Right hindlimb (tissue), 1 donor: ENCODE measurements at places on chromosomes 6 and 20.
A peak's percentile ranks its signal among the peaks of the same experiment; 100 is the strongest.

DNA sequence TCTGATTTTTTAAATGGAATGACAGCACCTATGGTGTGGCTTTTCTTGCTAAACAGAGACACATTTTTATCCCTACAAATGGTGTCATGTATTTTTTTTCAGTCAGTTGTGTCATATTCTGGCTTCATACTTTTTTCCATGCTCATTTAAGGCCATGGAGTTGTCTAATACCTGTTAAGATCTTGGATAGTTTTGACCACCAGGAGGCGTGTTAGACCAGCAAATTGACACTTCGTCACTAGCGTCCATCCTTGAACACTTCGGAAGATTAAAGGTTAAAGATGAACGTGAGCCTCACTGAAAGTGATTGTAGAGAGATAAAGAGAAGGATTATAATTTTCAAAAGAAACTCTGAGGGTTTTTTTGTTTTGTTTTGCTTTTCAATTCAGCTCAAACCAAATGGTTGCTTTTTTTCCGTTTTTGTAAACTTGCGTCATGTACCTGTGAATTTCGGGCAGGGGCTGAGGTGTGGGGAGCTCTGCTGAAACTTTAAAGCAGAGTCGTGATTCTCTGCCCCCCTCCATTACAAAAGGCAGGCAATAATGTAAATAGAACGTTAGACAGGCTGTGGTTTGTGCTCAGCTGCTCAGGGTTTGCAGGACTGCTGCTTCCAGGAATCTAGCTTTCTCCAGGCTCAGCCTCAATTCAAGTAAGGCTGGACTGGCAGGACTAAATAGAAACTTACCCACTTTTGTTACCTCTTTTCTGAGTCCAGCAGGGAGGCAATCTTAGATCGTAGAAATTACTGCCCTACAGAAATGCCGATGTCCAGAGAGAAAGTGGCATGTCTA, 245.1 kb downstream of the FOXA2 start:
- peak; percentile 44 for DNase-seq

GRCh38 chr6:127864701-127865100, 36.2 kb downstream of the THEMIS start:
- DNase-seq, result no peak

GRCh38 chr20:56445540-56445939, 22.9 kb upstream of the RTF2 start:
- no peak for DNase-seq

- DNase-seq, result no peak
These were observed 40.9 kb downstream of the RNF182 start for GRCh38 chr6:13965582-13966127.

DNA sequence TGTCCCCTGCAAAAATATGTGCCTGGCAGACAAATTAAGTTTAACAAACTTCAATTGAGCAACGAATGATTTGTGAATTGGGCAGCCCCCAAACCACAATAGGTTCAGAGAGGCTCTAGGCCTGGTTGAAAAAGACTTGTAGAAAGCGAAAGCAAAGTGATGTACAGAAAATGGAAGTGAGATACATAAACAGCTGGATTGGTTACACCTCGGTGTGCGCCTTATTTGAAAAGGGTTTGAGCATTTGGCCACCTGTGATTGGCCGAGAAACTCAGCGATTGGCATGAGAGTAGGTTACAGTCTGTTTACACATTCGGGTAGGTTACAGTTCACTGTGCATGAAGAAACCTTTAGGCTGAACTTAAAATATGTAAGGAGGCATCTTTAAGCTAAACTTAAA, 136.9 kb downstream of the CD83 start:
- DNase-seq, result no peak

DNA sequence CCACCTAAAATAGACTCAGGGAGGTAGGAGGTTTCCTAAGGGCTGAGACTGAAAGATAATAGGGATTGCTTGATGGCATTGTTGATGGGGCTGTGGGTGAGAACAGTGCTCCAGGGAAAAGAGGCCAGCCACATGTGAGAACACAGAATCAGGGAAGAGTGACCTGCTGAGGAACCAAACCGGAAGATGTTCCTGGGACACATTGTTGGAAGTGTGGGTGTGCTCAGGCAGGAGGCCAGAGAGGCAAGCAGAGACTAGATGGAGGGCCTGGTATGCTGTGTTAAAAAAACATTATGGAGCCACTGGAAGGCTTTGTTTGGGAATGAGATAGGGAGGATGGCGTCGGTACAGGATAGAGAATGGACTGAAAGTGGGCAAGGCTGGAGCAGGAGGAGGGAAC, 23.3 kb downstream of the RNF144B start:
- no peak for DNase-seq

DNA sequence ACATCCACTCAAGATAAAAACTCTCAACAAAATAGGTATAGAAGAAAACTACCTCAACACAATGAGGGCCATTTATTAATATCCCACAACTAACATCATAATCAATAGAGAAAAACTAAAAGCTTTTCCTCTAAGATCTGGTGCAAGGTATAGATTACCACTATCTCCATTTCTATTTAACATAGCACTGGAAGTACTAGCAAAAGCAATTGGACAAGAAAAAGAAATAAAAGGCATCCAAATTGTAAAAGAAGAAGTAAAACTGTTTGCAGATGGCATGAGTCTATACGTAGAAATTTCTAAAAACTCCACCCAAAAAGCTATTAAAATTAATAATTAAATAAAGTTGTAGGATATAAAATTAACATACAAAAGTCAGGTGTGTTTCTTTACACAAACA, 230.8 kb upstream of the PRSS16 start:
- no peak for DNase-seq

GRCh38 chr6:169415179-169415578, 161.5 kb upstream of the THBS2 start:
- no peak for DNase-seq

DNA sequence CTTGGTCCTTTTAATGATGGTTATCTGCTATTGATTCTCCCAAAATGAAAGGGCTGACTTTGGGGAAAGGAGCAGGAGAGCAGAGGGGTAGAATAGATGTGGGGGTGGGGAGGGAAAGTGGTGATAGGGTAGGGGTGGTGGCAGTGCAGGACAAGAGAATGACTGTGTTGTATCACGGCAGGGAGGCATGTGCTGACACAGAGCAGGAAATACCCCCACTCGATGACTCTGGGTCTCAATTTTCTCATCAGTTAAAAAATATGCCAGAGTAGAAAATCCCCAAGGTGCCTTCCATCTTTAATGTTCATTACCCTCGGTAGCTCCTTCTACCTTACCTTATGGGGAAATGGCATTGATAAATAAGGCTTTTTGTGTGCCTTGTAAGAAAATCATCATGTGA, 79.0 kb upstream of the ATXN1 start:
- DNase-seq, result no peak

DNA sequence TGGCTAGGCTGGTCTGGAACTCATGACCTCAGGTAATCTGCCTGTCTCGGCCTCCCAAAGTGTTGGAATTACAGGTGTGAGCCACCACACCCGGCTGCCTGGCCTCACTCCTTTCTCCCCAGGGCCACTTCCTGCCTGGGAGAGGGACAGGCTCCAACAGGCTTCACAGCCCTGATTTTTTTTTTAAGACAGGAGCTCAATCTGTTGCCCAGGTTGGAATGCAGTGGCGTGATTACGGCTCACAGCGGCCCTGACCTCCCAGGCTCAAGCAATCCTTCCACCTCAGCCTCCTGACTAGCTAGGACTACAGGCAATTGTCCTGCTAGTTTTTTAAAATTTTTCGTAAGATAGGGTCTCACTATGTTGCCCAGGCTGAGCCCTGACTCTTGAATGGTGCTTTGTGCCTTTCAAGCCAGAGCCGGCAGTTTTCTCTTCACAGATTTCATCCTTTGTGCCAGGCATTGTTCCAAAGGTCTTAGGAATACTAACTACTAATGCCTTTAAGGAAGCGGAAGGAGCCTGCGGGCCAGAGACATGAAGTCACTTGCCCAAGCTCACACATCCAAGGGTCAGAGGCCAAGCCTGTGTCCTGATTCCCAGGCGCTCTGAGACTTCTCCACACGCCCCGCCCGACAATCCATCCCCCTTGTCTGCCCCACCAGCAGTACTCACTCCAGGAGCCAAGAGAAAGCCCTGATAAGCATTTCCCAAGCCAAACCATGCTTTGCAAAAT, 19.2 kb downstream of the CAPN11 start:
- no peak for DNase-seq

GRCh38 chr6:29559524-29560287, at the start of gene UBD:
Gene UBD, minus strand, starts transcription at chr6:29559732. Its CDS starts 31 bp downstream, at chr6:29559701.
- DNase-seq, result no peak

DNA sequence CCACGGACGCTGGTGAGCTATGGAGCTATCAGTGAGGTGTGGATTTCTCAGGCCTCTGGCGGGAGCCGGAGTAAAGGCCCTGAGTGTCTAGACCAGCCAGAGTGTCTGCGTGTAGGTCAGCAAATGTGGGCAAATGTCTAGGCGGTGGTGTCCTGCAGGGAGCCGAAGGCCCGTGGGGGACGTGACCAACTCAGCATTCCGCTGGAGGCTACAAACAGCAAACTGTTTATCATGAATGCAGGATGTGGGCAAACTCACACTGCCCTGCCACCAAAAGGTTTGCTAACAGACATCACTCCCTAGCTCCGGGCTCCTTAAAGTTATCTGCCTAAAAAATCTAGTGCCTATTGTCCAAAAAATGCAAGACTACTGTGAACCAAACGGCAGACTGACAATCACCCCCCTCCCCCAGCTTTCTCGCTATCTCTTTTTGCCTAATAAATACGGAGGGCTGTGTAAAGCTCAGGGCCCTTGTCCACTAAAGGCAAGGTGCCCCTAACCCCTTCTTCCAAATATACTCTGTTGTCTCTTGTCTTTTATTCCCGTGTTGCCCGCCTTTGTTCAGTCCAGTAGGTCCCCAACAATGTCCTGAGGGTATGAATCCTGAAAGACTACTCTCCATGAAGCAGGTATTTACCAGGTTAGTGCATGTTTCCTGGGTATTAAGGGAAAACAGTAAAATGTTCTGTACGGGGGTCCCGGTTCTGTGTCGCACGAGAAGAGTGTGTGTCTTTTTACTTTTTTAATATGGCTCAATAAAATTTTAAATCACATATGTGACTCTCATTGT, 29.0 kb upstream of the AFDN start:
- DNase-seq, result no peak

DNA sequence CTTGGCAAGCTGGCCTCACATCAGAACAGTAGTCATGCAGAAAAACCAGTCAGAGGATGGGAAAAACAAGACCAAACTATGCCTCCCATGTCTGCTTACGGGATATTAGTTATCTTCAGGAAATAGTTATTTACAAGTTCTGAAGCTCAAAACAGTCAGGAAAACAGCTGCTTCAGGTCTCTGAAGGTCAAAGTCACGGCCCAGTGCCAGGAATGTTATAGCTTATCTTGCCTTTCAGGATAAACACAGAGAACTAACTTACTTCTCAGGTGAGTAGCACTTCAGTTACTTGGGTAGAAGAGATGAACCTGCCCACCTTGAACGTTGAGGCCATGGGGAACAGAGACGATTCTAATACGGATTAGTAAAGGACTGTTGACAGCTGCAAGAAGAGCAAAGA, 310.7 kb downstream of the KIF16B start:
- no peak for DNase-seq

GRCh38 chr20:58839474-58839874, 11.2 kb downstream of the GNAS-AS1 start:
- DNase-seq, result peak; percentile 82

DNA sequence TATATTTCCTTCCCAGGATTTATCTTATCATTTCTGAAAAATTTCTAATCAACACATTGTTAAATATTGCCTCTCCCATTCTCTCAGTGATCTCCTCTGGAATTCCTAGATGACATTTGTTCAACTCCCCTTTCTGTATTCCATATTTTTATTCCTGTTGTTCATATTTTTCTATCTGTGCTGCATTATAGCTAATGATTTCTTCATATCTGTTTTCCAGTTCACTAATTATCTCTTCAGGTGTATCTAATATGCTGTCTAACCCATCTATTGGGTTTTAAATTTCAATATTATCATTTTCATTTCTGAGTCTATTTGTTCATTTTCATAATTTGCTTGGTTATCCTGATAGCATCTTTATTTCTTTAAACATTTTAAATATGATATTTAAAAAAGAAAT, 141.9 kb downstream of the GRM4 start:
- no peak for DNase-seq

DNA sequence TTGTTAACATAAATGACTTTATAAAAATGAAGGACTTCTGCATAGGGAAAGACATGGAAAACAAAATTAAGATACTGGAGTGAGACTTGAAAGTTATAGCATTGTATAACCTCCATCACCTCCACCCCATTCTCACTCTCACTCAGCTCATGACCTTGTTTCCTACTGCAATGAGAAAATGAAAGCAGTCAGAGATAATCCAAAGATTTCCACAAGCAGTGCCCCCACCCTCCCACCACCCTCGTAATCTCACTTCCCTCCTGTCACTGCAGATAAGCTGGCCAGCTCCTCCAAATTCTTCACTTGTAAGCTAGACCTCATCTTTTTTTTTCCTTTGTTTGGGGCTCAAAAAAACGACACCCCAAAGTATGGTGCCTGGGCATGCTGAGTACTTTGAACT, 52.9 kb upstream of the PROKR2 start:
- no peak for DNase-seq

DNA sequence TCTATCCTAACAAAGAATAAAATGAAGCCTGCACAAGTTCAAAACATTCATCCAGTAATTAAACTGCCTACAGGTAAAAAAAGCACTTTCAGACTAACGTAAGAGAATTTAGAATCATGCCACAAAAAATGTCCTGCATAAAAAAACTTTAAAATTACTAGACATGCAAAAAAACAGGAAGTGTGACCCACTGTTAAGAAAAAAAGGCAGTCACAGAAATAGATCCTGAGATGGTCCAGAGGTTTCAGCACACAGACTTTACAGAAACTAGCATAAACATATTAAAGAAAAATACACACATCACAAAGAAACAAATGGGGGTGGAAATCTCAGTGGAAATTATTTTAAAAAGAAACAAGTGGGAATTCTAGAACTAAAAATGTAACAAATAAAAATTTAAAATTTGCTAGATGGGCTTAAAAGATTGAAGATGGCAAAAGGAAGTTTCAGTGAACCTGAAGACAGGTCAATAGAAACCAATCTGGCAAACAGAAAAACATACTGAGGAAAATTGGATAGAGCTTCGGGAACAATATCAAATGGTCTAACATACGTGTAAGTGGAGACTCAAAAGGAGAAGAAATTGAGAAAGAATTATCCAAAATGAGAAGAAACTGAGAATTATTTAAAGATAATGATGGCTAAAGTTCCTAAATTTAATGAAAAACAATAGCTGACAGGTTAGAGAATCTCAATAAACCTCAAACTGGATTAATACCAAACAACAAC, 3.4 kb upstream of the ZNF133 start:
- DNase-seq, result no peak
